ENCODE measurements at places on chromosomes 12 and 14.

DNA sequence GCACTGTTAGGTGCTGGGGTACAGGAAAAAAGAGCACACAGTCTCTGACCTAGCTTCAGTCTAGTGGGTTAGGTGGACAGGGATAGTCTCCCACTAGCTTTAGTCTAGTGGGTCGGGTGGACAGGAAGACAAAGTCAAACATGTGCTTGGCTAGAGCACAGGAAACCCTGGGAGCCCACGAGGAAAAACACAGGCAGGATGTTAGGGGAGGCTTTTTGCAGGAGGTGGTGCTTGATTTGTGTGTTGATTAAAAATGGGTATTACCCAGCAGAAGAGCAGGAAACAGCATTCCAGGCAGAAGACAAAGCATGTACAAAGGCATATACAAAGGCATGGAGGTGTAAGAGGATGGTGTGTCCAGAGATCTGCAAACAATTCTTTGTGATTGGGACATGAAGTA lies 23.3 kb downstream of the SLC38A2 start:
- DNase-seq = no peak

DNA sequence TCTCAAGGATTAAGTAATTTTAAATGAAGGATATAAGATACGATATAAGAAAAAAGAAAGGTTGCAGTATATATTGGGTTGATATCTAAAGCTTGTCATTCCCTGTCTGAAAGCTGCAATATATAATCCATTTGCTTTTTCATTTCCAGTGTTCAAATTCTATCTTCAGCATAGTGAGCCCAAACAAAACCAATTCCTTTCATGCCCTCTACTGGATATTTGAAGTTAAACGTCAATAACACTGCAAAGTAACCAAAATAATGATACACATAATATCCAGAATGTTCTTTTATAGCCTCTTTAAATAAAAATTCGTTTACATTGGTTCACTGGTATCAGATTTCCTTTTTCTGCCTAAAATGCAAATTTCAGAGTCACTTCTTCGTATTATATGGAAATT lies 64.5 kb upstream of the DAAM1 start:
- DNase-seq = no peak

- DNase-seq = no peak
Observed at GRCh38 chr14:59176765-59177164, 11.7 kb upstream of the DAAM1 start.

- no peak for DNase-seq
Observed at GRCh38 chr12:110762891-110763290, 20.2 kb upstream of the PPP1CC start.

DNA sequence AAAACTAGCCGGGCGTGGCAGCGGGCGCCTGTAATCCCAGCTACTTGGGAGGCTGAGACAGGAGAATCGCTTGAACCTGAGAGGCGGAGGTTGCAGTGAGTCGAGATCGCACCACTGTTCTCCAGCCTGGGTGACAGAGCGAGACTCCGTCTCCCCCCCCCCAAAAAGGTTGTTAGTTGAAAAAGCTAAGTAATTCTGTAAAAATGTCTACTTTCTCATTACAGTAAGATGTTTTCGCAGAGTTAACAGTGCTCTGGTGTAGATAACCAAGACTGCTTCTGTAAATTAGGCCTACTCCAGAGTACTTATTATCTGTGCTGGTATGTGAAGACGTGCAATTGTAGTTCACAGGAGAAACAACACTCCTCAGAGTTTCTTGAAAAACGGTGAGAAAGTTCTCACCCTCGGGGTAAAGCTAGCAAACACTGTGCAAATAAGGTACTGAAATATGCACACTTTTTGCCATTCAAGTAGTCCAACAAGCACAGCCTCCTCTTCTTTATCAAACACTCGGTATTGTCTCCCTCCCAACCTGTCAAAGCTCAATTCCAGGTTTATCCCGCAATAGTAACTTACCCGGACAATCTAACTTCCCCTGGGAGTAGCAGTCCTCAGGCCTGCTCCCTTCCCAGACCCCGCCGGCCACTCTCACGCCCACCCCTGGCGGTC lies 974 bp downstream of the BTBD7 start:
- DNase-seq = no peak

- peak; percentile 59 for DNase-seq
Observed at GRCh38 chr12:53499266-53500141, at the start of gene MAP3K12. TSS of gene MAP3K12 (minus strand) at chr12:53499458. CDS start at chr12:53487391, 12,067 bp downstream.

DNA sequence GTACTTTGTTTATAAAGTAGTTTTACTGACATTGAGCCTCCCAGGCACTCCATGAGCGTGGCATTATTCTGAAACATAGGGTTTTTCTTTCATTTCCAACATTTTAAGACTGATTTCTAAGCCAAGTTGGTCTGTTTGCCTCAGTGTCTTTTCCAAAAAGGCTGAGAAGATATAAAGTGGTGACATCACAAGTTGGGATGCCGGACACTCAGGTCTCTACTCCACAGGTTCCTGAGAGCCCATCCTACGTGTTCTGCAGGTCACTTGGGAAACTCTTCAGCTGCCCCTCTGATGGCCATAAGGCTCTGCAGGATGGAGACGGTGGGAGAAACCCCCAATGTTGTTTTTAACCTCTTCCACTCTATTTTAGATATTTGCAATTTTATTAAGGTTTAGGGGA lies 6.0 kb downstream of the RFX4 start:
- DNase-seq = no peak

DNA sequence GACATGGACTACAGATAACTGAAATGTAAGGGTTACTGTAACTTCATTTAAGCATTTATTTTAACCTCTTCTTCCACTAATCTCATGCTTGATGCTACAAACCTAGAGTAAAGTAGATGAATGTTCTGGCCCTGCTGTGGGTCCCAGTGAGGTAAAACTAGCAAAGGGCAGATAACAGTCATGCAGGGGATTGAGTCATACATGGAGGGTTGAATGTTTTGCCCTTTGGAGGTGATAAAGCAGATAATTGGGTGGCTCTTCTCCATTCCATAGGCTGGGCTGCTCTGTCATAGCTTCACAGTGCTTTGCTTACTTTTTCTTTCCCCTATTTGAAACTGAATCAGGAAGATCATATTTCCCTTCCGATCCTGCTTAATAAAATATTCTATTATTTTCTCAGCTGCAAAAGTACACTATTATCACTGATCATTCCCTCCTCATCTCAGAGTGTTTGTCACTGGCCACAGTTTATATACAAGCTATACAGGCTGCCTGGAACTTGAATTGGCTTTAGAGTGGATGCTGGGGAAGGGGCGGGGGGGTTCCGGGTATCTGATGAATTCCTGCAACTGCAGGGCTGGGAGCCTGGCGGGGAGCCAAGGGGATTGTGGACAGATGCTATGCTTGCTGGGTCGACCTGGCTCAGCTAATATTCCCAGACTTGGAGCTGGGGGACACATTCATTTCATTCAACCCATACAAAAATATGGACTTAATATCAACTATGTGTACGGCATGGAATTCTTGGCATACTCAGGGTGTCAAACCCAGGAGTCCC lies 235.1 kb downstream of the NRXN3 start:
- no peak for DNase-seq

DNA sequence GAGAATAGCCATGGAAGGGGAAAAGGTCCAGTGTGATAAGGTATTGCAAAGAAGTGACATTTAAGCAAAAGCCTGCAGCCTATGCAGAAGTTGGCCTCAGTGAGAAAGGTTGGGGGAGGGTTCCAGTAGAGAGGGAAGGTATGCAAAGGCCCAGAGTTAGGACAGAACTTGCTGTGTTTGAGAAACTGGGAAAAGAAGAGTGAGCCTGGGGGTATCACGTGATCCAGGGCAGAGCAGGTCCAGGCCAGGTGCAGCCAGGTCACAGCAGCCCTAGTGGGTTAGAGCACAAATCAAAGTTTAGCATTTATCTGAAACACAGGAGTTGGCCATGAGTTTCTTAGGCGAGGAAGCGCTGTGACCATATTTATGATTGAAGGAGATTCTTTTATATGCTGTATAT lies 1.6 kb downstream of the SERPINA5 start:
- DNase-seq = no peak

- no peak for DNase-seq
Observed at GRCh38 chr12:131115766-131116467, 162.2 kb downstream of the ADGRD1 start.

- no peak for DNase-seq
Observed at GRCh38 chr14:31968107-31968810, 108.8 kb upstream of the ARHGAP5 start.

GRCh38 chr12:49344486-49345050 lies 2.1 kb upstream of the DNAJC22 start:
- peak; percentile 35 for DNase-seq

DNA sequence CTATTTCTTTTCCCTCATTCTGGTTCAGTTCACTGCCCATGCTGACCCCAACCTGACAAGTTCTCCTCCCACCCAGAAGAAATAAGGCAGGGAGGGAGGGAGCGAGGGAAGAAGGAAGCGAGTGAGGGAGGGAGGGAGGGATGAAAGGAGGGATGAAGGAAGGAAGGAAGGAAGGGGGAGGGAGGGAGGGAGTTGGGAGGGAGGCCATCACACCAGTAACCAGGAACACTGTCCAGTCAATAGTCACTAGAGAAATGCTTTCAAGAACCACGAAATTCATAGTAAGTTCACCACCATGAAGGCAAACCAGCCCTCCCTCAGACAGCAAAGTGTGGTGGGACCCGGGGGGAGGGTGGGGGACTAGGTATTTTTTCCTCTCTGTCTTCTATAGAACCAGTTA lies 142.4 kb downstream of the ESRRB start:
- DNase-seq = no peak

DNA sequence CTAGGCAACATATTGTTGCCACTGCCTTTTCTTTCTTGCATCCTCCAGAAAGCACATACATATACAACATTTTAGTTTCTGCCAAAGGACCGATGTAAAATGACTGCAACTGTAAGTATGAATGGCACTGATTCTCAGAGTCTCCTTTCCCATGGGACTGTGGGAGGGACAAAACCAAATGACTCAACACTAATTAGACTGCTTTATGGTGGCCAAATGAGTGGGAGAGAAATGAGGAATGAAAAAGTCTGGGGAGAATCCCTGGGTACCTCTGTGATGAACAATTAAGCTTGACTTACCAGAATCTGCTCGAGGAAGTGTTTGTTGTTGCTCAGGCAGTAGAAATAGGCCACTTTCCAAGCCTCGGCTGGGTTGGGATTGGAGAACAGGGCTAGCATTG lies 10.1 kb downstream of the ZFYVE26 start:
- DNase-seq = no peak

- no peak for DNase-seq
Observed at GRCh38 chr12:123269896-123270213, 1.8 kb downstream of the CDK2AP1 start.

GRCh38 chr14:69323266-69323998 lies 63.5 kb downstream of the GALNT16 start:
- DNase-seq = no peak

DNA sequence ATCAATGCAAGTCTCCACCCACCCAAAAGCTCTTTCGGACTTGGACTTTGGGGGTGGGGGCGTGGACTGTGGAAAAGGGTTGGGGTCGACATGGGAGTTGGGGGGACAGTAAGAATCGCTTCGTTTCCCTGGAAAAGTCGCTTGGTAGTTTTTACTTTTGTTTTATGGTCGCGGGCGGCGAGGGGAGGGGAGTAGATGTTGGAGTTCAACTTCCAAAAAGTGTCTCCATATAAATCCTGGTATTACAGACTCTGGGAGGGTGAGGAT lies 568 bp upstream of the BCL11B start:
- no peak for DNase-seq

DNA sequence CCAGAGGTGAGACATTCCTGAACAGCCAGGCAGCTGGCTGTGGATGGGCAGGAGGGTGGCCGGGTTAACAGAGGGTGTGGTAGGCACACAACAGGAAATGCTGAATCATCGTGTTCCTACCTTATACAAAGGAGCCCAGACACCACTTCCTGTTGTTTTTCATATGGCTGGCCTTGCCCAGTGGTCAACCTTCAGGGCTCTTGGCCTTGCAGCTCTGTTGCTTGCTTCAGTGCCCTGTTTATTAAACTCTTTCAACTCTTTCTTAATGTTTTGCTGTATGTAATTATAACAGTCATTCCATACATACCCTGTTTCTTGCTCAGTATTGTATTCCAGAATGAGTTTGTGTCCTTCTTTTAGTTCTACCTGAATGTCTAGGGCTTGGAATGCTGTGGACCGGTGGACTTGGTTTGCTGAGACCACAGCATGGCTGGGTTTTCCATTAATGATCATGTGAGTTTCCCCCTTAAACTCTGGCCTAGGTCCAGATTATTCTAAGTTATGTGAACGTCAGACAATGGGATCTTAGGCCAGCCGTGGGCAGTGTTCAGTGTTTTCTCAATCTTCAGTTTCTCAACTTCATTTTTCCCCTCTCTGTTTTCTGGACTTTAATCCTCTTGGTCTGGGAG lies 11.9 kb downstream of the CFAP54 start:
- DNase-seq = peak; percentile 40

DNA sequence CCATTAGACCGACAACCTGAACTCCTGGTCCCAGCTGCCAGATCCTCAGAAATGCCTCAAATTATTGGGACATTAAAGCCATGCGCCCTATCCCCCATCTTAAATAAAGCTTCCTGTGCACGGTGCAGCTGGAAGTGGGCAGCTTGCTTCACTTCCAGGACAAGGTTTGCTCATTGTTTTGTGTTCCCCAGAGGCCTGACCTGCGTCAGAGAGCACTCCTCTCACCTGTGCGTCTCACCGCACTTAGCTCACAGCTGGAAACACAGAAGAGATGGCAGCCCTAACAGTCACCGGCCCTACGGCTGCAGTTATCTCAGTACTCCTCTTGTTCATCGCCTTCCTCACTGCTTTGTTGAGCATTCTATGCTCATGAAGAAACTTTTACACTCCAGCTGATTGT lies 135.5 kb downstream of the ANO2 start:
- DNase-seq = no peak

DNA sequence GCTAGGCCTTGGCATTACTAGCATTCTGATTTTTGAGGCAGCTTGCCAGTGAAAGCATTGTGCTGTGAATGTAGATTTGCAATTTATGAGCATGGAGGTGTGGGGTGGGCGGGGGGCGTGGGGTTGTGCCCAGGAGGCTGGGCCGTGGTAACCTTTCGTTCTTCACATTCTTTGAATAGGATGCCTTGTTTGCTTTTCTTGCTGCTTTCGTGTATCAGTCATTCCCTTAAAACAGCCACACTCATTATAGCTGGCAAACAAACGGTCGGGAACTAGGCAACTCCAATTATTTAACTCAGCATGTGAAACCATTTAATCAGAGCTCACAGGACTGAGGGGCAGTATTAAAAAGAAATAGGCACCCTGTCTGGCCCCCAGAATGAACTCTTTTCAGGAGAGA lies 115.9 kb upstream of the PELI2 start:
- no peak for DNase-seq

- DNase-seq = peak; percentile 24
Observed at GRCh38 chr12:131855521-131856142, 27.4 kb downstream of the MMP17 start.

All from 8988T (cell line).